ENCODE measurements at places on chromosomes 3 and 15.

GRCh38 chr3:139572847-139573672 is 33.5 kb upstream of the RBP1 start:
- no peak for ATAC-seq

DNA sequence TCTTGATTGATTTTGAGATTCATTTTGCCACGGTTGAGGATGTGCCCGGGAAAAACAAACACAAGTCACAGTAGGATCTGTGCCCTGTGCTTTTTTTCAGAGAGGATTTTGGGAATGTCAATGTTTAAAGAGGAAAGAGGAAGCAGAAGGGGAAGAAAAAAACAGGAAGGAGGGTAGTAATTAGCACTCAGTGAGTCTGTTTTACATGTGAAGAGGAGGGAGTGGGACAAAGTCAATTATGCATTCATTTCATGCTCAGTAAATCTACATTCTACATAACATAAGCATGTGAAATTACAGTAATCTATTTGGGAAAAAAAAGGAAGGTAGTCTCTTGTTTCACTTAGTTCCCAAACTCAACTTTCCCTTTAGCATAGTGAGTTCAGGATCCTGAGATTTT is 18.3 kb upstream of the CD200 start:
- ATAC-seq, result peak; percentile 48

DNA sequence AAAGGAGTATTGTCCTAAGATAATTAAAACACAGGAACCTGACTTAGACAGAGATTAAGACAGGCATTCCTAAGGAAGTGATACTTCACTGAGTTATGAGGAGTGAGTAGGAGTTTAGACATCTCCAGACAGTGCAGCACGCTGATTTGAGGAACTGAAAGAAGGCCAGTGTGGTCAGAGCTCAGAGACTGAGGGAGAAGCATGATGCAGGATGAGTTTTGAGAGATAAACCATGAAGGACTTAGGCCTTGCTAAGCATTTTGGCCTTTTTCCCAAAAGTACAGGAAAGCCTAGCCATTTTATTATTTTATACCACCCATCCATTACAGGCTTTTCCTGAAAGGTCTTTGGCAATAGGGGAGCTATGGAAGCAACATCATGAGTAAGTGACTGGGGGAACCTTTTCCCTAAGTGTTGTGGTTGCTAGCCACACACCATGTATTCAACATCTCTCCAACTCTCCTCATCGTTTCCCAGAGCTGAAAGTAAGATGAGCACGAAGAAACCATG is 375.6 kb upstream of the TPRG1 start:
- no peak for ATAC-seq

- no peak for ATAC-seq
Measured at GRCh38 chr3:24828551-24828950, 333.9 kb upstream of the THRB start.

DNA sequence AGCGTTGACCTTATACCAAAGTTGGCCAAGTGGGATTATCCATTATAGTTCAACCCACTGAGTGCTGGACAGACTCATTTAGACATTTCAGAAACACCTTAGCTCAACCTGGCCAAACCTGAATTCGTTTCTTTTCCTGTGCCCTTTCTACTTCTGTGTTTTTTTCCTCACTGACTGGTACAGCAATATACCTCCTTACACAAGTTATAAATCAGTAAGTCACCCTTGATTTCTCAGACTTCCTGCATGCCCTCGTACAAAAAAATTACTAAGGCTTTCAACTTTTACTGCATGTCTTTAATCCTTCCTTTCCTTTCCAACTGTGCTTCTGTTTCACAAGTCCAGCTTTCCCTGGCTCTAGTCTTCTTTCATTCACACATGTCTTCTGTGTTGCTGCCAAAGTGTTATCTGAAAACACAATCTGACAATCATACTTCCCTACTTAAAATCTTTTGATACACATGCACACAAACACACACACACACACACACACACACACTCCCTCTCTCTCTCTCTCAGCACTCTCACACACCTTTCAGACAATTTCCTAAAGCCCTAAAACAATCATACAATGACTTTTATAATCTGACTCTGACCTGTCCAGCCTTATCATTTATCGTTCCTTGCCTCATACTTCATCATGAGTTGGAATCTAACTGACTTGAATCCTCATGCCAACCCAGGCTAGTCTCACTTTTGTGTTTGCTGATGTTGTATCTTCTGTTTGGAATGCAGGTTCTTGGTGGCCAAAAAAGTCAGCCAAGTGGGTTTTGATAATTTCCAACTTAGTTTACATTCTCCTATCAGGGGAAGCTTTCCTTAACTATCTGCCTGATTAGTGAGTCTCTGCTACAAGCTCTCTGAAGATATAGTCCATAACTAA is 436.4 kb downstream of the NAALADL2 start:
- no peak for ATAC-seq

GRCh38 chr3:139994891-139995290 is 59.9 kb downstream of the CLSTN2 start:
- ATAC-seq, result no peak

GRCh38 chr3:100103558-100104441 is 10.5 kb downstream of the FILIP1L start:
- ATAC-seq, result no peak

DNA sequence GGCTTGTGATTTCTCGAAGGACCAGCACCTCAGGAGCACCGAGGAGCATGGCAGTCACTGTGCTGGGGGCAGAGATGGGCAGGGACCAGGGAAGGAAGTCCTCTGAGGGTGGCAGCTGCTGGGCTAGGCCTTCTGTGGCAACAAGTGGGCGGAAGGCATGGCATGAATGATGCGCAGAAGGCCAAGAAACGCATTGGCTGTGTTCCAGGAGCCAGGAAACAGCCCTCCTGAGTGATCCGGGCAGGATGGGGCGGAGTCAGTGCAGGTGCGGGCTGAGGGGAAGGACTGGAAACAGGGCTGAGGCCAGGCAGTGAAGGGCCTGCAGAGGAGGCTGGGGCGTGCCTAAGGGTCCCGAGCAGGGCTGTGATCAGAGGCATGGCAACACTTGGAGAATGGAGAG is 23.6 kb downstream of the MRPS11 start:
- ATAC-seq, result no peak

DNA sequence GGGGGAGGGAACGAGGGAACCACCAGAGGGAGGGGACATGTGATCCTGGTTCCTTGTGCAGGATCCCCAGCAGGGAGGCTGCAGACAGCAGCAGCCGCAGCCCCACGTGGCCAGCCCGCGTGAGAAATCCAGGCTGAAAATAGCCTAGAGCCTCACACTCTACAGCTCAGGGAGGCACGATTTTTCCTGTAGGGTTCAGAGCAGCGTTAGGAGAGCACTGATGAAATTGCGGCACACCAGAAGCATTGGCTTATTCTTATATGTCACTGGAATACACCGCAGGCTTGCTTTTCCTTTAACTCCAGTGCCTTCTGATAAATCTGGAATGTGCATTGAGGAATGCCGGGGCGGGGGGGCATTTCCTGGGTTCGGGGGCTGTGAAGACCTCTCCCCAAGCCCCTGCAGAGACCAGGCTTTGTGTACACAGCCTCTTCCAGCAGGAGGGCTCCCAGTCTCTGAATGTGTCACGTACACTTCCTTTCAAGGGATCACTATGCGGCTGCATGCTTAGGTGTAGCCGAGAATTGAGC is 193.0 kb downstream of the ATP10A start:
- peak; percentile 93 for ATAC-seq

- no peak for ATAC-seq
Measured at GRCh38 chr15:68205558-68205944, 419 bp upstream of the CALML4 start.

DNA sequence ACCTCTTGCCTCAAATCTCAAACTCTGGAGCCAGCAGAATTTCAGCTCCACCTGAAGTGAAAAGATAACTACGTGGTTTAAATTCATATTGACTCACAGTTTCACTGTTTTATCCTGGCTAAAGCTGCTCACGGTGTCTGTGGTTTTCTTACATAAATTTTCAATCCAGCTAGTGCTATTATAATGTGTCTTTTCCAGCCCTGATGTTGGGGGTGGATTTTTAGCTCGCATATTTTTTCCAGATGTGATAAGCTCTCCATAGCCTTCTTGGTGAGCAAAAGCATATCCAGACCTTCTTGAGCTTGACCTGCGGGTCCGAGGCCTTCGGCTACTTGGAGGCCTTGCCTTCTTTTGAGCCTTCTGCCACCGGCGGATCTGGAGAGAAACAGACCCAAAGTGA is 239.3 kb downstream of the DTWD1 start:
- ATAC-seq, result no peak

- ATAC-seq, result peak; percentile 94
Measured at GRCh38 chr3:134846911-134847317, 51.9 kb downstream of the EPHB1 start.

GRCh38 chr15:56251315-56252095 is 7.8 kb upstream of the RFX7 start:
- no peak for ATAC-seq

GRCh38 chr3:59049671-59050331 is at the start of gene CFAP20DC:
Gene CFAP20DC (minus strand): TSS chr3:59050025. CDS start chr3:59049631, 394 bp downstream.
- peak; percentile 98 for ATAC-seq

- ATAC-seq, result no peak
Measured at GRCh38 chr3:65665915-65666314, 372.8 kb downstream of the MAGI1 start.

DNA sequence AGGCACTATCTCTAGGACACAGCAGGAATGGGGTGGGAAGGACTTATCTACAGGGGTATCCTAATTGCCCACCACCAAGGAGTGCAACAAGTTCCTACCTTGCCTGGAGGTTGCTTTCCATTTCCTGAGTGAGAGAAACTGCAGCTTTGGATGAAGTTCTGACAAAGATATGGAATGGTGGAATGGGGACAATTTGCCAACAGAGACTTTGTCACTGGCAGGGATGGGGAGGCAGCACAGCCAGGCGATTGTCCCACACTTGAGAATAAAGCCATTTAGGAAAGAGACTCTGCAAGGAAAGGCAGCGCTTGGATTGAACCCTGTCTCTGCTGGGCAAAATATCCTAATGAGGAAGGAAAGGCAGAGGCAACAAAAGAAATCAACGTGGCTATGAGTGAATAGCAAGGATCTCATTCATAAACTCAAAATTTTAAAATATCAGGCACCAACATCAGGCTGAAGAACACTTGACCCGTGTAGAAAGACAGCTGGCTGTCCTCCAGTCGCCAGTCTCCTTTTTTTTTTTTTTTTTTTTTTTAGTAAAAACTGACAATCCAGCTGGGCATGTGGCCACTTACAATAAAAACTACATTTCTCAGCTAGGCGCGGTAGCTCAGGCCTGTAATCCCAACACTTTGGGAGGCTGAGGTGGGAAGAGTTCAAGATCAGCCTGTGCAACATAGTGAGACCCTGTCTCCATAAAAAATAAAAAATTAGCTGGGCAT is 31.6 kb upstream of the PDE8A start:
- ATAC-seq, result no peak

- no peak for ATAC-seq
Measured at GRCh38 chr15:43126356-43126755, 7.0 kb upstream of the TMEM62 start.

DNA sequence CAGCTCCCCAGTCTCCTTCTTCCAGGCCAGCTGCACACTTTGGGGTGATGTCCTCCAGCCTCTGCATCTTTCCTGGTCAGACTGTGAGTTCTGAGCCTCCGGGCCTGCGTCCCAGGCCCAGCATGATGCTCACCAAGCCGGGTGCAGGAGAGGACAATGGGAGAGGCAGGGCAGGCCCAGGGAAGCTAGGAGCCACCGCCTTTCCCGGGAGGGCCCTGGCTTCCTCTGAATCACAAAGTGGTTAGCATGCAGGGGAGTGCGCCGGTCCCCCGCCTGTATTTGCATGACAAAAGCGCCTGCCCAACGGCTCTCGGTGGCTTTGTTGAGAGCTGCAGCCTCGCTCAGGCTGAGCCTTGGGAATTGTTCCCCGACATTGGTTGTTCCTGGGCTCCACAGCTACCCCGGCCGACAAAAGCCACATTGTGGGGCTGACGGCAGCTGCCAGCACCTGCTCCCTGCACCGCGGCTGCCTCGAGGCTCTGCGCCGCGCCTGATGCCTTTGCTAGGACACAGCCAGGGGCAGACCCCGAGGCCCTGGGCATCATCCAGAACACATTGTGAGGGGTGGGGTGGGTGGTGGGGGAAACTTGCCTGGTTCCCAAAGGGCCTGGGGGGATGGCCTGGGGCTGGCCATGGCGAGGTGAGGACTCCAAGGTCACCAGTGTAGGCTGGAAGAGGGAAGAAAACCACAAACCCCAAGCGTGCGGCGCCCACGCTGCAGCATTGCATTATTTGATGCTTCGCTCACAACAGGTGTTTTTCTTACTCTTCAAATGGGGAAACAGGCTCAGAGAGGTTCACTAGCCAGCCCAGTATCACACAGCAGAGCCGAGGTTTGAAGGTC is 20.0 kb upstream of the KLF13 start:
- peak; percentile 91 for ATAC-seq

GRCh38 chr15:89939910-89940309 is 27.2 kb upstream of the ARPIN start:
- no peak for ATAC-seq

DNA sequence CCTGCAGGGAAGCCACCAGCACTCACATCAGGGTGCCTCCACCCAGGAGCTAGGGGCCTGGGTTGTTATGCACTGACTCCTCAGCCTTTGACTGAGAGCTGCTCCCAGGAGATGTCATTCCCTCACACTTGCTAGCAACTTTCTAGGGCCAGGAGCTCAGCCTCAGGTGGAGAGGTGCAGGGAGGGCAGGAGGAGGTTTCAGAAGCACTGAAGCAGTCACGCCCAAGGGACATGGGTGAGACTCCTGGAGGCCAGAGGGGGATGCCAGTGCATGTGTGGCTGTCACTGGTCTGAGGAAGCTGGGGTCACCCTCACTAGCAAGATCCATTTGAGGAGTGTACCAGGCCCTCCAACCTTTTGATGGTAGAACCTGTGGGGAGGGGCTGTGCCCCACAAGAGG is 271.2 kb downstream of the PLCL2 start:
- no peak for ATAC-seq

DNA sequence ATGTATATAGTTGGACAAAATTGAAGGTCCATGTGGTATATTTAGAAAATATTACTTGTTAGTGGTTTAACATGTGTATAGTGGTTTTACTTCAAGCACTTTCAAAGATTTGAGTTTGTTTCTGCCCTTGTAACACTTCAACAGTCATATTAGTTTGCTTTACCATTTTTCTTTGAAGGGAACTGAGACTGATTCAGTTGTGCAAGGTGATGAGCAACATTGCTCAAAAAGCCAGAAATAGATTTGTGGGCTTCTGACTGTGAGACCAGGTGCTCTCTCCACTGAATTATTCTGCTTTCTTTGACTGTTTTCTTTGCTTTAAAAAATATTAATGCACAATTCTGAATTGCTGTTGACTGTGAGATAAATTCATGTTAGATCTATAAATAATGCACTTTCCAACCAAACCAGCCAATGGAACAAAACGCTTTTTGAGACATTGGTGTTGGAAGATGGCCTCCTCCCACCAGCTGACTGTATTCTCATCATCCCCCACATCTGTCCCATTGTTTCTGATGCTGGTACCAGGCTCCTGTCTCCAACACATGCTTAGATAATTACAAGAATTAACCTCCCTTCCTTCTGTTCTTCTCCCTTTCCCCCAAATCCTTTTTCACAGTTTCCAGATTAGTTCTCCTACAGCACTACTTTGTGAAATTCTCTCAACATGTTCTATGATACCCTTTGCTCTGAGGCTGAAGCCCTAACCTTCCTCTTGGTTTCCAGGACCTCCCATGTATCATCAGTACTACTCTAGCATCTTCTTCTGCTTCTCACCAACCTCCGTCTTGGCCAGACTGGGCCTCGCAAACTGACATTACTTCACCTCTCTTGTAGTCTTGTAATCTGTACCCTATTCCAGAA is 27.9 kb downstream of the PLCL2 start:
- ATAC-seq, result no peak

All from motor neuron (in vitro differentiated cells).